ENCODE measurements at places on chromosomes 3 and 15. TPM values are rescaled to one million over a fixed set of nuclear protein-coding genes. Genes with fewer than 3 reads are reported as not detected.

The MME gene
- total RNA-seq, result 1.7 TPM

The CD200 gene
- total RNA-seq, result 1.8 TPM

DNA sequence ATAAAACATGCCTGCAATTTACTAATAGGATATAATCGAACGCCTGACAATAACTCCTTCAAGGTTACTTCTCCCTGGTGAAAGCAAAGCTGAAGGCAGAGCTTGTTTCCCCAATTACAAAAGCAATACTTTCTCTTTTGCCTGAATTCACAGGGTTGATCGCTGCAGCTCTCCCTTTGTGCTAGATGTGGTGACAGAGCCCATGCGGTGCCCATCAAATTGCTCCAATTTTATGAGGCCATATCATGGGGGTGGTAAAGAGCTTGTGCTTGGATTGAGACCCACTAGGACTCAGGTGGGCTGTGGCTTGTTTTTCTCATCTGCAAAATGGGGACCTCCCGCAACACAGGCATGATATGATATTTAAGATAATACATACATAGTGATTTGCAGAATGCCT is 143.4 kb downstream of the GREM1 start:
- peaks cover 2% of the 10 kb centered on the region for H3K36me3 ChIP-seq
- H3K27ac ChIP-seq, result peak overlapping the region; percentile 98
- no peak for DNase-seq
- H3K27me3 ChIP-seq, result no peaks in the 10 kb centered on the region
- peak overlapping the region; percentile 14 for H3K4me3 ChIP-seq

The RASSF1 gene
- total RNA-seq, result 21.8 TPM

DNA sequence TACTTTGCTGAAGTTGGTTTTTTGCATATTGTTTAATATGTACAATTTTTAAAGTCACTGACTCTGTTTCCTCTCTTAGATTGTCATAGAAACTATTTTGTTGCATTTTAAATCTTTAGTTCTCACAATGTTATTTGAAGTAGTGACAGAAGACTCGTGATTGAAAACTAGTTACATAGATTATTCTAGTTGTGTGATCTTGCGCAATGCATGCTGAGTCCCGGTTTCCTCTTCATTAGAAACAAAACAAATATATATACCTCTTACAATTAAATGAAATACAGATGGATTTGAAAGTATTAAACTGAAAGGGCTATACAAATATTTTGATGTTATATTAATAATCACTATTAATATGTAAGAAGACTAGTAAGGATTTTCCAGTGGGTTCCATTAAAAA is 333.0 kb downstream of the LPP start:
- peaks cover 83% of the 10 kb centered on the region for H3K4me1 ChIP-seq
- DNase-seq, result no peak
- H3K36me3 ChIP-seq, result peaks cover 22% of the 10 kb centered on the region
- no peaks in the 10 kb centered on the region for H3K27me3 ChIP-seq
- H3K27ac ChIP-seq, result peak overlapping the region; percentile 62

GRCh38 chr3:152113413-152113812 is 155.3 kb upstream of the MBNL1 start:
- no peak overlapping the region for H3K27ac ChIP-seq
- no peaks in the 10 kb centered on the region for H3K27me3 ChIP-seq
- no peak for DNase-seq
- no peaks in the 10 kb centered on the region for H3K36me3 ChIP-seq

DNA sequence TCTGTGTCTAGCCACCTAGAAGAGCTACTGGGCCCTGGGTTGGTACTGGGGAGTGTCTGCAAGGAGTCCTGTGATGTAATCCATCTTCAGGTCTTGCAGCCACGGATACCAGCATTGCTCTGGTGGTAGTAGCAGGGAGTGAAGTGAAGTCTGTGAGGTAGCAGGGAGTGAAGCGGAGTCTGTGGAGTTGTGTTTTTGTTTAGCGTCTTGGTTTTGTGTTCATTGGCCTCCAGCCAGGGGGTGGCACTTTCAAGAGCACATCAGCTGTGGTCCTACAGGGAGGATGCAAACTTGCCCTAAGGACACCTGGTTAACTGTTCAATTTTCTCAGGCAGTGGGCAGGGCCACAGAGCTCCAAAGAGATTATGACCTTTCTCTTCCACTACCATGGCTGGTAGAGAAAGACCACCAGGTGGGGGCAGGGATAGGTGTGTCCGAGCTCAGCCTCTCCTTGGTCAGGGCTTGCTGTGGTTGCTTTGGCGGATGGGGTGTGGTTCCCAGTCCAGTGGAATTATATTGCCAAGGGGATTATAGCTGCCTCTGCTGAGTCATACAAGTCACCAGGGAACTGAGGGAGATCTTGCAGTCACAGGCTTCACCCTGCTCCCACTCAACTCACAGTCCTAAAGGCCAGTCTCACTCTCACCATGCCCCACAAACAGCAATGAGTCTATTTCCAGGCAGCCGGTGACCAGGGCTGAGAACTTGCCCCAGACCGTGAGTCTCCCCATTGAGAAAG is 424.7 kb downstream of the ZBBX start:
- H3K27me3 ChIP-seq, result peaks cover 12% of the 10 kb centered on the region
- no peak overlapping the region for H3K4me3 ChIP-seq
- no peak for DNase-seq
- no peaks in the 10 kb centered on the region for H3K36me3 ChIP-seq
- no peaks in the 10 kb centered on the region for H3K4me1 ChIP-seq

The TRH gene
- total RNA-seq, result not detected

DNA sequence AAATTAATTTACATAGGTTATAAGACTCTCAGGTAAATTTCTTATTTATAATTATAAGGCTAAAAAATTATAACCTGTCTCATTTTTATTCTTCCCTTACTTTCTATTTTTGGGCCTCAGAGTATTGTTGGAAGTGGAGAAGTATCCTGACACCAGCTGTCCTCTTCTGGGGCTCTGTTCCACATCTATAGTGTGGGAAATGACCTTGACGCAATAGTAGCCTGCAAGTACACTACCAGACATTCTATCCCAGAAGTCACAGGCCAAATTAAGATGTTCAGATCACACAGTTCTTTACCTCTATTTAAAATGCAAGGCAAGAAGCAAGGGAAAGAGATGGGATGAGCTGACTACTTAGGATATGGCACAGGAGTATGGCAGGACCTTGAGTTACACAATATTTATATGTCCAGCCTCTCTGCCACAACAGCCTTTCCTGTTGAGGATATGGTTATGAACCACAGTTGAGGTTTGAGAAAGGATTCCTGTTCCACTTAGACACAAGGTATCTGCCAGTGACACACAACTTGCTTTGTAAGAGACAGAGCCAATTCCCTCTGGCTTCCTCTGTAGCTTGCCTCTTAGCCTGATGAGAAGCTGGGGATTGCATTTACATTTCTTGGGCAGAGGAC is 158.0 kb upstream of the IL12A start:
- H3K27ac ChIP-seq, result peak overlapping the region; percentile 60
- no peak overlapping the region for H3K4me3 ChIP-seq
- peaks cover 44% of the 10 kb centered on the region for H3K4me1 ChIP-seq
- no peaks in the 10 kb centered on the region for H3K27me3 ChIP-seq
- no peaks in the 10 kb centered on the region for H3K36me3 ChIP-seq

GRCh38 chr3:105836533-105836932 is 32.3 kb downstream of the CBLB start:
- H3K36me3 ChIP-seq, result peaks cover 9% of the 10 kb centered on the region
- peaks cover 24% of the 10 kb centered on the region for H3K4me1 ChIP-seq
- peak overlapping the region; percentile 80 for H3K27ac ChIP-seq
- DNase-seq, result no peak
- H3K27me3 ChIP-seq, result no peaks in the 10 kb centered on the region
- peak overlapping the region; percentile 17 for H3K4me3 ChIP-seq

DNA sequence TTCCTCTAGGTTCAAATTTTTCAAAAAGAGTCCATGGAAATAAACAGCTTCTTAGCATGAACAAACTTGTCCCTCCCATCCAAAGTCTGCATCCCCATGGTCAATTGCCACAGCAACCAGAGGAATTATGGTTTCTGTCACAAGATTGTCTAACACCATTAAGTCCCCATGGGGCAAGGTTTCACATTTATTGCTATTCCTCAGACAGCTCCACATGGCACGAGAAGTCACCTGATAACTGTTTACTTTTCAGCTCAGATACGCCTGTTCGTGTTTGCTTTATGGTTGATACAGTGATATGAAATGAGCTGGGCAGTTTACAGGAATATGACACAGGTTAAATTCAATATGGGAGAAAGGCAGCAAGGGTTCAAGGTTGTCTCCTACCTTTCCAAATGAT is 37.9 kb upstream of the MUC13 start:
- H3K36me3 ChIP-seq, result peaks cover 40% of the 10 kb centered on the region
- H3K27me3 ChIP-seq, result no peaks in the 10 kb centered on the region
- no peak overlapping the region for H3K4me3 ChIP-seq
- H3K27ac ChIP-seq, result no peak overlapping the region

The GXYLT2 gene
- 140 TPM for total RNA-seq

The IL17RC gene
- 21.3 TPM for total RNA-seq

The MKRN2OS gene
- not detected for total RNA-seq

The C3orf18 gene
- total RNA-seq, result 5.8 TPM

DNA sequence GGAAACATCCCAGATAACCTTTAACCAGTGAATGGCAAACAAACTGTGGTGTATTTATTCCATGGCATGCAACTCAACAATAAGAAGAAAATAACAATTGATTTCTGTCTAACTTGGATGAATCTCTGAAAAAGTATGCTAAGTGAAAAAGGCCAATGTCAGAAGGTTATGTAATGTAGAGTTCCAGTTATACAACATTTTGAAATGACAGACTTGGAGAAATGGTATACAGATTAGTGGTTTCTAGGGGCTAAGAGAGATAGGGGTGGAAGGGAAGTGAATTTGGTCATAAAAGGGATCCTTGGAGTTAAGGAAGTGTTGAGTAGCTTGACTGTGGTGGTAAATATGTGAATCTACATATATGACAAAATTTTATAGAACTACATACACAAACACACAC is 269.4 kb upstream of the SUCLG2 start:
- peaks cover 9% of the 10 kb centered on the region for H3K27me3 ChIP-seq
- DNase-seq, result no peak
- H3K4me1 ChIP-seq, result no peaks in the 10 kb centered on the region
- no peak overlapping the region for H3K27ac ChIP-seq
- no peak overlapping the region for H3K4me3 ChIP-seq

DNA sequence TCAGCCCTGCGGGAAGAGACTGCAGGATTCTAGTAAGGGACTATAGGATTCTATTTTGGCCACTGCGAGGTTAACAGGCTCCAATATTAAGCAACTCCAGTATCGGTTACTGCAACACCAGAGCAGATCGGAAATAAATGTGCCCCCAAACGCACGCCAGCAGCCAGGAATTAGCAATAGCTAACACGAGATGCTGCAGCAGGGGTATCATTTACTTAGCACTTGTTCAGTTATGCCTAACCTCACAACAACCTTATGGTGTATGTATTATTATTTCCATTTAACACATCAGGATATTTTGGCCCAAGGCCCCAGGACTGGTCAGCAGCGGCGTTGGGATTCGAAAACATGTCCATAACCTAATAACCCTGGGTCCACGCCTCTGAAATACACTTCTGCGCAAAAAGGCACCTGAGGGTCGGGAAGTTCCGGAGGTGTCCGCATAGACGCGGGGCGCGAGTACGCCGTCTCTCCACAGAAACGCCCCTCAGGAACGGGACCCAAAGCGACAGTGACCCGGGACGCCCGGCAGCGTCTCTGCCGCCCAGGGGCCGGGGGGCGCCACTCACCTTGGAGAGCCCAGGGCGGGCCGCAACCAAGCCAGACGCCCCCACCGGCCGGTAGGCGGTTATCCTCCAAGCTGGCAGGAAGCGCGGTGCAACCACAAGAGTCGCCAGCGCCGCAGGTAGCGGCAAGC is 681 bp downstream of the PIK3CB start:
- peak overlapping the region; percentile 86 for H3K4me3 ChIP-seq
- peaks cover 18% of the 10 kb centered on the region for H3K4me1 ChIP-seq
- no peak for DNase-seq
- H3K36me3 ChIP-seq, result no peaks in the 10 kb centered on the region
- H3K27me3 ChIP-seq, result no peaks in the 10 kb centered on the region

- no peaks in the 10 kb centered on the region for H3K36me3 ChIP-seq
- peaks cover 3% of the 10 kb centered on the region for H3K4me1 ChIP-seq
- H3K4me3 ChIP-seq, result no peak overlapping the region
These were observed 20.9 kb downstream of the KAT2B start for GRCh38 chr3:20060974-20061685.
